ENCODE measurements at places on chromosomes 6 and 20. TPM values are rescaled to one million over a fixed set of nuclear protein-coding genes. Genes with fewer than 3 reads are reported as not detected.

Gene NNAT
- 19.4 TPM for total RNA-seq

DNA sequence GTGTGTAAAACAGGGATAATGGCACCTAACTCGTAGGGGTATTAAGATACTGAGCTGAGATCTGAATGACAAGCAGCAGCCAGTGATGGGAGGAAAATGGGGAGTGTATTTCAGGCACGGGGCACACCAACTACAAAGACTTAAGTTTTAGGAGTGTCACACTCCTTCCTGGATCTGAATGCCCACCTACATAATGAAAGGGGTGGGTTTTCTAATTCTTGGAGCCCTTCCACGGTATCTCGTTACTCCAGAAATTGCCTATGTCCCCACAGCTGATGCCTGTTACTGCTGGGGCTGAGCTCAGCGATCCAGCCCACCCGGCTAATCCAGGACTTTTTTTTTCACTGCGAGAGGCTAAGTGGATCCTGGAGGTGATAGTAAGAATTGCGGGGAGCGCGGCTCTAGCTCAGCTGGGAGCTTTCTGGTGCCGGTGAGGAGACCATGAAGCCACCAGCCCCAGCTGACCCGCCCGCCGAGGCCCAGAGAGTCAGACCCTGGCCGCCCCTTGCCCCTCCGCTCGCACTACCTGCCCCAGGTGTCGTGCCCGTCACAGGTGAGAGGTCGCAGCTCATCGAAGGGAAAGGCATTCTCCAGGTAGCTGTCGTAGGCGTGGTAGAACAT is 727 bp downstream of the EDEM2 start:
- no peak for DNase-seq

GRCh38 chr6:118764766-118765165 is 113.4 kb upstream of the CEP85L start:
- no peak for DNase-seq

GRCh38 chr6:35718375-35718736 is 18.5 kb upstream of the ARMC12 start:
- no peak for DNase-seq

Gene HLA-G
- 0.56 TPM for total RNA-seq

DNA sequence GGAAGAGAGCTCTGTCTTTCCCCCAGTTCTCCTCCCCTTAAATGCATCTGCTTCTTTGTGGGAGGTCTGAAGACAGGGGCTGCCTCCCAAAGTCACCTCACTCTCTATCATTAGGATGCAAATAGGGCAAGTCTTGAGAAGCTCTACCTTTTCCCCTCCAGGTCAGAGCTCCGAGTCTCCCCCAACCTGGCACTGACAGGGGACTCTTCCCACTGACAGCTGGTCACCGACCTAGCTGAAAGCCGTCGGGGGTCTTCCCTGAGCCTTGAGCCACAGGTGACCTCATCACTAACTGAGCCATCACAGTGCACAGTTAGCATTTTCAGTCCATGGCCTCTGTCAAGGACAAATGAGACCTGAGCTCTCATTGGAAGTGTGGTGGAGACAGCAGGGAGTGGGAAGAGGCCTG is 386.7 kb downstream of the HACE1 start:
- DNase-seq = no peak

DNA sequence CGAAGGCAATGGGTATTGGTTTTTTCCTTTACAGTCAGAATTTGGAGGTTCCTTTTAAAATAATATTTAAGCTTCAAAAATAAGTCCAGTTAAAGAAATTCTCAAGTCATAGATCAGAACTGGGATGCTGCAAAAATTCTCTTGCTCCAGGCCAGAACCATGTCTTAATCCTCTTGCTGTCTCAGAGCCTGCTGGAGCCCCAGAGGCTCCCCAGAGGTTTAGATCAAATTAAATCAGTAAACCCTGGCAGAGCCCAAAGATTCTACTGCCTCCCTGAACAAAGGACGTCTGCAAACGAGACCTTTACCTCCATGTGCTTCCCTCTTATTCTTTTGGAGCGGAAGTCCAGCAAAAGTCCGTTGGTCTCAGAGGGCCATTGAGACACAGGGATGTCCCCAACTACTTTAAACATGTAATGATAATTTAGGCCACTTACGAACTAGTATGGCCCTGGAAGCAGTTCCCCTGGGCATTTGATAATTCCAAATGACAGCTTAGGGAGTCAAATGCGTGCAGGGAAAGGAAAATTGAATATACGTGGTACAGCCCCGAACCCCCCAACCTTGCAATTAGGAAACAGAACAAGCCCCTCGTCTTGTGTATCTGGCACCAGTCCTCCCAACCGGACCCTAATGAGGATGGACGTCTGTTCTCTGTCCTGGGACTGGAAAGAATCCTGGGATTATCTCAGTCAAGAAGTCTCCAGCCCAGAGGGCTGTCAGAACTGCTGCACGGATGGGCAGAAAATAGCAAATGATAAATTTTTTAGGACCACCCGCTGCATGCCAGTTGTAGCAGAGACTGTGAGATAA is 31.5 kb downstream of the SULF2 start:
- DNase-seq = no peak

- DNase-seq = no peak
These were observed 66.6 kb downstream of the JARID2 start for GRCh38 chr6:15312500-15312899.

Gene KHDC1L
- 0.56 TPM for total RNA-seq

GRCh38 chr20:59217173-59217572 is 53.6 kb downstream of the ZNF831 start:
- DNase-seq = no peak

DNA sequence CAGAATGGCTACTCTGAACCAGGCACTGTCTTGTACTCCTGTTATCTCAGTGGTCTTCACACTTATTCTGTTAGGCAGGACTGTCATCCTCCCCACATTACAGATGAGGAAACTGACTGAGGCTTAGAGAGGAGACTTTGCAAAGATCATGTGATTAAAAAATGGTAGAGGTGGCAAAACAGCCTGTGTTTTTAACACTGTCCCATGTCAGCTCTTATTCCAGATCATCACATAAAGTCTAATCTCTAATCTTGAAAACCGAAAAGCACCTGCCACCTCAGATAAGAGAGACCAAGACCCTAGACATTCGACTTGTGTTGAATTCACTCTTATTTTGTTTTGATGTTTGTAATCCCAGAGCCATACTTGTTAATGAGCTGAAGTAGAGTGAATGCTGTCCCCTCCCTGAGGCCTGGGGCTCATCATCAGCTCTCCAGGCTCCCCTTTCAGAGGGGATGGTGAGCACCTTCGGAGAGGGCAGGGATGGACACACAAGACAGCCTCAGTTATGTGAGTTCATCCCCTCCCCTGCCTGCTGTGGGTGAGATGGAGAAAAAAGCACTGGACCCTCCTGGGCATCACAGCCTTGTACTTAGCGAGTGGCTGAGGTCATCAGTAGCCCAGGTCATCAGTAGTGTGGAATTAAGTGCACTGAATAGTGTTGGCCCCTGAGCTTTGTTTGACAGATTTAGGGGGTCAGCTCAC is 30.6 kb downstream of the MTHFD1L start:
- DNase-seq = no peak

GRCh38 chr6:10658910-10659698 is 35.3 kb downstream of the C6orf52 start:
- no peak for DNase-seq

DNA sequence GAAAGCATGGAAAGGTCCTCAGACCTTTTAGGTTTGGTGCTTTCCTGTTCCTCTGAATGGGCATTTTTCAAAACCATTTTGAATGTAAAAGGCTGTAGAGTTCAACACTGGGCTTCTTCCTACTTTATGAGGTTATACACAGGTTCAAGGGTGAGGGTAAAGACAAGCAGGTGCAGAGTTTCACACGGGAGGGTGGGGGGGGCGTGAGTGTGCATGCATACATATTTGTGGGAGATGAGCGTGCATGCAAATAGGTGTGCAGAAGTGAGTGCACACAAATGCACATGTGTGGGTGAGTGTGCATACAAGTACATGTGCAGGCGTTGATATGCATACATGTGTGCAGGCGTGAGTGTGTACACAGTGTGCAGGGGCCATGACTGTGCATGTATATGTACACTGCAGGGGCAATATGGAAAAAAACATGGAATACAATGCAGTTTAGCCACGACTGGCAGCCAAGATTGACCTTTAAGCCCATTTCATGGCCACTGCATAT is 183.1 kb downstream of the GMPR start:
- no peak for DNase-seq

DNA sequence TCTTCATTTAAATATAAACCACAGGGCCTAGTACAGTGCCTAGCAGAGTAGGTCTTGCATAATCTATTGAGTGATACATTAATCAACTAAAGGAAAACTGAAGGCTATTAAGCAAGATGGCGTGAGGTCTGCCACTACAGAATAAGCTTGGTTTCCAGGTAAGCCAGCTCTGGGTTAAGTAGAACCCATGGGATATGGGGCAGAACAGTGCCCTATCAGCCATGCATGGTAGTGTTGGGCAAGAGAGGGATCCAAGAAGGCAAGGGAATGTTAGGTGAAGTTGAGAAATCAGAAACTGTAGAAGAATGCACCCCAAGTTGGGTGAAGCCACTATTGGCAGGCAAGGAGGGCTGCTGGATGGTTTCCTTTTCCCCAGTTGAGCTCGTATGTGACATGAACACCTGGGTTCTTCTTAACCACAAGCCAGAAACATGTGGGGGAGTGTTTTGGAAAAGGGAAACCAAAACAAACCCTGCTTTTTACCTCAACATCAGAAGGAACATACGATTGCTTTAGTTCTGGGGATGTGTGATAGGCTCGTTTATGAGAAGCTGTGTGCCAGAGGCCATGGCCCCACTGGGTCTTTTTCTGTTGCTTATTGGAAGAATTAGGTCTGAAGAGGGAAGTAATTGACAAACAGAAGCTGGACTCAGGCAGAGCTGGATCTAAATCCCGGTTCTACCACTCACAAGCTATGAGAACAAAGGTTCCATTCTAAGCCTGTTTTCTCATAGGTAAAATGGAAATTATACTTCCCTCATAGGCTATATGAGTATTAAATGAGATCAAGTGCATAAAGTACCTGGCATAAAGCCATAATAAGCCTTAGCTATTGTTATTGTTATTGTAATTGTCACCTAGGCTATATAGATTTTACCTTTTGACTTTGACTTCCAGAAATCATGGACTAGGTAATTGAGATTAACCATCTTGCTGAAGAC is 33.5 kb downstream of the NEDD9 start:
- no peak for DNase-seq

- DNase-seq = no peak
These were observed 13.7 kb downstream of the PNPLA1 start for GRCh38 chr6:36283608-36284007.

- DNase-seq = no peak
These were observed 20.8 kb upstream of the RPS6KA2 start for GRCh38 chr6:166647896-166648295.
